ENCODE measurements at places on chromosomes 2 and 18. TPM values are rescaled to one million over a fixed set of nuclear protein-coding genes. Genes with fewer than 3 reads are reported as not detected.

Gene SERPINB4
- not detected for total RNA-seq

DNA sequence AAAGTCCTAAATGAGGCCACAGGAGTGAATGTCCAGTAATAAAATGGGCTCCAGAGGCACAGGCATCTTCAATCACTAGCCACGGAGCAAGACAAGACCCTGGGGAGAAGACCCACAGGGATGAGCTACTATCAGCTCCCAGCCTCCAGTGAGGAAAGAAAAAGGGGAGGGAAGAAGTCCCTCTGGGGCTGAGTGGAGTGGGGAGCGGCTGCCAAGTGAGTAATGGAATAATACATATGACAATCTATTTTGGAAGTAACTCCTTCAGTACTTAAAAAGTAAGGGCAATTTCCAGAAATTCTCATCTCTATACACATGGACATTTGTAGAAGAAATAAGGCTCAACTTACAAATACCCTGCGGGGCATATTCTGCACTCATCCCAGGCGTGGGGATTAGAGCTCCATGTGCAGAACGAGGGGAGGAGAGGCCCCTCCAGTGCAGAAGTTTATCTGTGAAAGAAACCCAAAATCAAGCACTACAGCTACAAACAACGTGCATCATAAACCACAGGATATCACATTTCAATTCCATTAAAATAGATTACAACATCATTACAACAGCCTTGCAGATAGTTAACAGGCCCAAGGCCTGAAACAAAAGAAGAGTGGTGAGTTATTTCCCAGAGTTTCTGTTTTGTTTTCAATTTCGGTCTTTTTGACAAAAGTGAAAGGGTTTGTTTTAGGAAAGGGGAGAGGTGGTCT, 84.9 kb downstream of the BCL11A start:
- H3K27ac ChIP-seq = no peak overlapping the region
- no peak for DNase-seq
- H3K4me3 ChIP-seq = no peak overlapping the region
- H3K36me3 ChIP-seq = no peaks in the 10 kb centered on the region
- H3K4me1 ChIP-seq = peaks cover under 1% of the 10 kb centered on the region
- H3K27me3 ChIP-seq = no peaks in the 10 kb centered on the region

DNA sequence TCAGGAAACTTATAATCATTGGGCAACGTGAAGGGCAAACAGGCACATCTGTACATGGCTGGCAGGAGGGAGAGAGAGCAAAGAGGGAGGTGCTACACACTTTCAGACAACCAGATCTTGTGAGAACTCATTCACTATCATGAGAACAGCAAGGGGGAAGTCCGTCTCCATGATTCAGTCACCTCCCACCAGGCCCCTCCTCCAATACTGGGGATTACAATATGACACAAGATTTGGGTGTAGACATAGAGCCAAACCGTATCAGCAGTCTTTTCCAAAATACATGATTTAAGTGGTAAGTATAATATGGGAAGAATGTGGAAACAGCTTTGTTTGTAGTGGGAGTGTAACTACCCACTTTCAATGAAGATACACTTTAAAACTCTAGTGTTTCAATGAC, 65.0 kb downstream of the EPB41L5 start:
- H3K27ac ChIP-seq = no peak overlapping the region
- H3K27me3 ChIP-seq = no peaks in the 10 kb centered on the region
- H3K36me3 ChIP-seq = no peaks in the 10 kb centered on the region
- H3K4me1 ChIP-seq = no peaks in the 10 kb centered on the region

Gene PTMA
- 571 TPM for total RNA-seq
